ENCODE measurements at places on chromosomes 2 and 18.

- no peak for DNase-seq
Observed at GRCh38 chr2:123530004-123530403, 495.1 kb upstream of the CNTNAP5 start.

DNA sequence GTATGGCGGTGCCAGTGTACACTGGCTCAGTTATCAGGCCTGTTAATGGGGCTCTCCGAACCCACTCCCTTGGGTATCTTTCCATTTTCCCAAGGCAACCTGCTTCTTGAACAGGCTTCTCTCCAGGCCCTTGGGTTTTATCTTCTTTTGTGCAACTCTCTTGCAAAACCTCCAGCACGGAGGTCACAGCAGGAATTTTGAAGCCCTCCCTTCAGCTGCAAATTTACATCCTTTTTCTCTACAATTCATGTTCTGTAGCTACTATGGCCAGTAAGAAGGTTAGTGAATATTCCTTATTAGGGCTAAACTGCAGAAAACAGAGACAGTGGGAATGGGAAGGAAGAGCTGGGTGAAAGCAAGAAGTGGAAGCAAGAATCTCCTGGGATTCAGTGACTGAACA, 10.4 kb upstream of the NPAS2 start:
- DNase-seq, result no peak

GRCh38 chr18:78603102-78603983, 376.3 kb upstream of the SALL3 start:
- DNase-seq, result no peak

DNA sequence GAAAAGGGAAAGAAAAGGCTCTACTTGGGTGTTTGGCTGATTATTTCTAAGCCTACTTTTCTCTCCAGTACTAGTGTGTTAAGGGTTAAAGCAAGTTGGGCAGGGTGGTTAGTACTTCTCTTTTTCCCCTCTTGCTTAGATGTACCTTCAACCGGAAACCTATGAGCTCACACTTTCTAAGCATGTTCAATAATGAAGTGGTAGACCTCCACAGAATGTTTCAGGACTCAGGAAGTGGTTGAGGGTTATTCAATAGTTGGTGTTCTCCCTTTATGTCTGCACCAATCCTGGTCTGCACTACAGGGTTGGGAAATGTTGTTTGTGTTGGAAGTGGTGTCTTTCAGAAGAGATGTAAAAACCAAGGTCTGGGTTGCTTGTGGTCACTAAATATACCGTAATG, 137.1 kb downstream of the ZEB2 start:
- DNase-seq, result no peak

DNA sequence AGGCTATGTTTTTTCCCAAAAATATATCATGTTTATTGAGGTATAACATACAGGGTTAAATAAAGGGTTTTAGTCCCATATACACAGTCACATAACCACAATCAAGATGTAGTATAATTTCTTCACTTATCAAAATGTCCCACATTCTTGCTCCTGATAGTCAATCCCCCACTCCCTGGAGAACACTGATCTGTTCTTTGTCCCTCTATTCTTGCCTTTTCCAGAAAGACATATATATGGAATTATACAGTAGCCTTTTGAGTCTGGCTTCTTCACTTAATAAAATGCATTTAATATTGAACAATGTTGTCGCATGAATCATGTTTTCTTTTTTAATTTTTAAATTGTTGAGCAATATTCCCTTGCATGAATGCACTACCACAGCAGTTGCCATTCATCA, 1059.7 kb downstream of the TSN start:
- no peak for DNase-seq

DNA sequence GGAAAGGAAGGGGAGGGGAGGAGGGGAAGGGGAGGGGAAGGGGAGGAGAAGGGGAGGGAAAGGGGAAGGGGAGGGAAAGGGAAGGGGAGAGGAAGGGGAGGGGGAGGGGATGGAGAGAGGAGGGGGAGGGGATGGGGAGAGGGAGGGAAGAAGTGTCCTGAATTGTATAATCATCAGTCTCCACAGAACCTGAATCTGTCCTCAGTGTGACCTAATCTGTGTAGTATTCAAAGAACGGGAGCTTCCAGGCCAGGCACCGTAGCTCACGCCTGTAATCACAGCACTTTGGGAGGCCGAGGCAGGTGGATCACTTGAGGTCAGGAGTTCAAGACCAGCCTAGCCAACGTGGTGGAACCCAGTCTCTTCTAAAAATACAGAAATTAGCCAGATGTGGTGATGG, 41.1 kb upstream of the CCDC150 start:
- DNase-seq, result no peak
